ENCODE measurements at places on chromosomes 5 and 9.

DNA sequence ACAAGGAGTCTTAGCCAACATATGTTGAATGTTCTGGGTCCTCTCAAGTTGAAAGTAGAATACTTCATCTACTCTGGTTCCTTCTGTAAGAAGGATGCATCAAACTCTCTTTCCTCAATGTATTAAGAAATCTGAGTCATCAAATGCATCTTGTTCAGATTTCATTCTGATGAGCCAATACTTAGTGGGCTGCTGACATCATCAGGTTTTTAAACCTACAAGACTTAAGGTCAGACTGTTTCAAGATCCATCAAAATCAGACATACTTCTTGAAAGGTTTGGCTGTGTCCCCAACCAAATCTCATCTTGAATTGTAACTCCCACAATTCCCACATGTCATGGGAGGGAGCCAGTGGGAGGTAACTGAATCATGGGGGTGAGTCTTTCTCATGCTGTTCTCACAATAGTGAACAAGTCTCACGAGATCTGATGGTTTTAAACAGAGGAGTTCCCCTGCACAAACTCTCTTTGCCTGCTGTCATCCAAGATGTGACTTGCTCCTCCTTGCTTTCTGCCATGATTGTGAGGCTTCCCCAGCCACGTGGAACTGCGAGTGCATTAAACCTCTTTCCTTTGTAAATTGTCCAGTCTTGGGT is 168.8 kb downstream of the RAPGEF6 start:
- DNase-seq: no peak

GRCh38 chr9:109948453-109948852 is 168.5 kb downstream of the PALM2AKAP2 start:
- no peak for DNase-seq

GRCh38 chr9:113612216-113612747 is 148.8 kb downstream of the RGS3 start:
- DNase-seq: no peak

GRCh38 chr5:60102961-60103693 is 209.6 kb upstream of the PDE4D start:
- DNase-seq: no peak

- no peak for DNase-seq
These were observed 107.1 kb downstream of the PHF2 start for GRCh38 chr9:93683331-93684134.

DNA sequence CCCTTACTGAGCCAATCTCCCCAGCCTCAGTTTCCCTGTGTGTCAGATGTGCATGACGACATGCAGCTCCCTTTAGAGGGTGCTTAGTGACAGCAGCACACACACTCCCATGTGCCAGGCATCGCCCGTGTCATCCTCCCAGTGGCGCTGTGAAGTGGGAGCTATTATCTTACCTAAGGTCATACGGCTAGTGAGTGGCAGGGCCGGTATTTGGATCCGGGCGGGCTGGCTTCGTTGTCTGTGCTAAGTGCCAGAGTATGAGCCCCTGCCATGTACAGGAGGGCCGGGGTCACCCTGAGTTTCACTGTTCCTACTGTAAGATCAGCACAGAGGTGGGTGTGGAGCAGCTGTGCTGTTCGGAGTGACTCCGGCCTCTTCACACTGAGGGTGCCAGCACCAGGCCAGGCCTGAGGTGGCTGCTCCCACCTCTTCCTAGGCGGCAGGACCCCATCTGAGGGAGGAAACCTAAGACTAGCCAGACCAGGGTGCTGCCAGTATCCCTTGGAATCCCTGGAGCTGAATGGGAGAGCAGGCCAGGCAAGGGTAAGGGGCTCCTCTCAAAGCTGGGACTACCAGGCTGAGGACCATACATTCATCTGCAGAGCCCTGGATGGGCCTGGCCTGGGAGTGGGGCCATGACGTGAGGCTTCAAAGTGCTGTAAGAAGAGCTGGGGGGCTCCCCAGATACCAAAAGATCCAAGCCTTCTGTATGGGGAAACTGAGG is 22.5 kb downstream of the AQP7 start:
- no peak for DNase-seq

DNA sequence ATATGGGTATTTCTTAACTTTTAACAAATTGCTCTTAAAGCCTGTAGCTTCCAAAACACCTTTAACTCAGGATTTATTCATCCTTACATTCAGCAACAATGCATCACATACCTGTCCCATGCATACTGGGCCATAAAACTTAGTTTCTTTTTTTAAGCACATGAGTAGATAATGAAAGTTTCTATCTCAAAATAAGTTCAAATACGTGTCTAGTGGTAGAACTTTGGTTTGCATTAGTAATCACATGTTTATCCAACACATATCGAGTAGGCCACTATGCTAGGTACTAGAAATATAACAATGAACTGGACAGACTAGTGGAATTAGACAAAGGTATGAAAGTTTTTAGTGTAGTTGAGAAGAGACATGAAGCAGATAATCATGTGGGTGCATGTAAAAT is 99.6 kb downstream of the DOCK2 start:
- DNase-seq: no peak

DNA sequence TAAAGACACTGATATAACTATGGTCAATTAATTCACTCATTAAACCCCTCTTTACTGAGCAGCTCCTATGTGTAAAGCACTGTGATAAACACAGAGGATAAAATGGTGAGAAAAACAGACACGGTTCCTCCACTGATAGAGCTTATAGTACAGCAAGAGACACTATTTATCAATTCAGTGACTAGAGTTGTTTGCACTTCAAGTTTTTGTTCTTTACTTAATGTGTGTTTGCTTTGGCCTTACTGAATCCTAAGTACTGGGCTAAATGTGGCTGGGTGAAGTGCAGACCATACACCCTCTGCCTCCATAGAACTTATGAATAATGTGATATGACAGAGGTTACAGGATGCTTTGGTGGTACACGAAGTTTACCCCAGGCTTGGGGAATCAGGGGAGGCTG is 80.1 kb upstream of the ITGA1 start:
- no peak for DNase-seq

Measured in Right ventricle myocardium superior (tissue), 1 donor.